ENCODE measurements at places on chromosomes 3 and 15. TPM values are rescaled to one million over a fixed set of nuclear protein-coding genes. Genes with fewer than 3 reads are reported as not detected.

PLS1 gene
- 7.1 TPM for polyA plus RNA-seq

INSYN1 gene
- polyA plus RNA-seq = 0.03 TPM

CCR8 gene
- polyA plus RNA-seq = not detected

CPLX3 gene
- polyA plus RNA-seq = not detected

COL6A5 gene
- not detected for polyA plus RNA-seq

P2RY1 gene
- 0.12 TPM for polyA plus RNA-seq

HEG1 gene
- 19.8 TPM for polyA plus RNA-seq

SMCO1 gene
- polyA plus RNA-seq = not detected

CERS3 gene
- polyA plus RNA-seq = 0.08 TPM

SYNPR gene
- polyA plus RNA-seq = not detected

ZDHHC19 gene
- polyA plus RNA-seq = not detected

TRPM1 gene
- polyA plus RNA-seq = not detected

SOX14 gene
- not detected for polyA plus RNA-seq

RAB6B gene
- polyA plus RNA-seq = 2.0 TPM

IMP3 gene
- polyA plus RNA-seq = 113 TPM

PCOLCE2 gene
- polyA plus RNA-seq = 2.9 TPM

CCR3 gene
- not detected for polyA plus RNA-seq

SSR3 gene
- 339 TPM for polyA plus RNA-seq

IL16 gene
- polyA plus RNA-seq = 0.32 TPM

ZNF502 gene
- 1.8 TPM for polyA plus RNA-seq

FILIP1L gene
- 3.7 TPM for polyA plus RNA-seq

ADAMTS7 gene
- 5.6 TPM for polyA plus RNA-seq

TMC3 gene
- not detected for polyA plus RNA-seq

KCNMB2 gene
- not detected for polyA plus RNA-seq

ZDHHC23 gene
- 1.5 TPM for polyA plus RNA-seq

GATM gene
- 0.44 TPM for polyA plus RNA-seq

ROPN1 gene
- polyA plus RNA-seq = 1.7 TPM

STRIT1 gene
- polyA plus RNA-seq = not detected

TMEM43 gene
- 91.5 TPM for polyA plus RNA-seq

EPHA3 gene
- 0.02 TPM for polyA plus RNA-seq

GP9 gene
- not detected for polyA plus RNA-seq

PPP1R2 gene
- 11.5 TPM for polyA plus RNA-seq

PPARG gene
- polyA plus RNA-seq = 0.45 TPM

SUCNR1 gene
- polyA plus RNA-seq = not detected

SNTN gene
- polyA plus RNA-seq = not detected

CORO2B gene
- 2.6 TPM for polyA plus RNA-seq

GOLGA8J gene
- polyA plus RNA-seq = not detected

ADGRG7 gene
- polyA plus RNA-seq = 0.07 TPM

PLSCR2 gene
- polyA plus RNA-seq = not detected

SLC22A14 gene
- polyA plus RNA-seq = 0.10 TPM

WDR93 gene
- polyA plus RNA-seq = 0.03 TPM

SGO1 gene
- 3.7 TPM for polyA plus RNA-seq

GNL3 gene
- 51.1 TPM for polyA plus RNA-seq

ATP13A5 gene
- not detected for polyA plus RNA-seq

CLDN18 gene
- not detected for polyA plus RNA-seq

RSL24D1 gene
- 36.4 TPM for polyA plus RNA-seq

GOLGA8T gene
- not detected for polyA plus RNA-seq

SH2D7 gene
- not detected for polyA plus RNA-seq

PP2D1 gene
- not detected for polyA plus RNA-seq

SV2B gene
- not detected for polyA plus RNA-seq

CEMIP gene
- 0.18 TPM for polyA plus RNA-seq

TLR9 gene
- not detected for polyA plus RNA-seq

PRR20G gene
- not detected for polyA plus RNA-seq

CYP11A1 gene
- not detected for polyA plus RNA-seq

UROC1 gene
- polyA plus RNA-seq = not detected

FSTL1 gene
- 71.6 TPM for polyA plus RNA-seq

Data from mammary epithelial cell (primary cell).